Vagina (tissue), 2 donors: ENCODE measurements at places on chromosomes 2 and 18.
A peak's percentile ranks its signal among the peaks of the same experiment; 100 is the strongest.

- no peak for DNase-seq
Measured at GRCh38 chr2:16161768-16162490, 221.6 kb downstream of the MYCN start.

DNA sequence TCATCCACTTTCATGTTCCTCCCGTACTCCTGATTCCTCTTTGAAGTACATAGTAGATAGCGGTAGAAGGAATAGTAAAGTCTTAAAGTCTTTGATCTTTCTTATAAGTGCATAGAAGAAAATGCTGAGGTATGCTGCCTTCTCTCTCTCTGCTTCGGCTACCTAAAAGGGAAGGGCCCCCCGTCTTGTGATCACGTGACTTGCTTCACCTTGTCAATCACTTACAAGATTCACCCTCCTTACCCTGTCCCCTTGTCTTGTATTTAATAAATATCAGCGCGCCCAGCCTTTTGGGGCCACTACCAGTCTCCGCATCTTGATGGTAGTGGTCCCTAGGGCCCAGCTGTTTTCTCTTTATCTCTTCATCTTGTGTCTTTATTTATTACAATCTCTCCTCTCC, 932.2 kb upstream of the FANCL start:
- DNase-seq, result no peak

- DNase-seq, result peak; percentile 58
Measured at GRCh38 chr2:239466755-239467271, 66.0 kb upstream of the HDAC4 start.

GRCh38 chr2:210169516-210170195, 1.6 kb downstream of the KANSL1L start:
- no peak for DNase-seq

GRCh38 chr2:237854295-237854694, 5.1 kb upstream of the RAMP1 start:
- DNase-seq, result no peak

DNA sequence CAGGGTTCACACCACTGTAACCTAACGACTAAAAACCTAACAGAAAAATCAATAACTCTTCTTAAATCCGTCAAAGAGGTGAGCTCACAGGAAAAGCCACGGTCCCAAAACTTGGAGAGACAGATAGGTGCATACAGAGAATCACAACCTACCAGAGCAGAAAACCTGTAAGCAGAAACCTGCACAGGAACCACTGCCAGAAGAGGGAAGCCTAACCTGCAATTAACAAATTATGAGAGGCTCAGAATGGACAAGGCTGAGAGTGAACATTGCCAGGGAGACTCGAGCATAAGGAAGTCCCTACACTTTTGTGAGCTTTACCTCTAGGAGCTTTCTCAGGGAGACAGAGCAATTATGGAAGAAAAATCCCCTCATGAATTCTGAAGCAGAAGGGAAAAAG, 156.2 kb upstream of the NETO1 start:
- no peak for DNase-seq

- DNase-seq, result no peak
Measured at GRCh38 chr2:169361706-169362117, 622 bp downstream of the LRP2 start.

- no peak for DNase-seq
Measured at GRCh38 chr2:36197181-36197971, 158.2 kb upstream of the CRIM1 start.

GRCh38 chr18:58225101-58225500, 181.1 kb downstream of the NEDD4L start:
- no peak for DNase-seq

- DNase-seq, result no peak
Measured at GRCh38 chr18:29711932-29712331, 1330.6 kb downstream of the DSC3 start.

DNA sequence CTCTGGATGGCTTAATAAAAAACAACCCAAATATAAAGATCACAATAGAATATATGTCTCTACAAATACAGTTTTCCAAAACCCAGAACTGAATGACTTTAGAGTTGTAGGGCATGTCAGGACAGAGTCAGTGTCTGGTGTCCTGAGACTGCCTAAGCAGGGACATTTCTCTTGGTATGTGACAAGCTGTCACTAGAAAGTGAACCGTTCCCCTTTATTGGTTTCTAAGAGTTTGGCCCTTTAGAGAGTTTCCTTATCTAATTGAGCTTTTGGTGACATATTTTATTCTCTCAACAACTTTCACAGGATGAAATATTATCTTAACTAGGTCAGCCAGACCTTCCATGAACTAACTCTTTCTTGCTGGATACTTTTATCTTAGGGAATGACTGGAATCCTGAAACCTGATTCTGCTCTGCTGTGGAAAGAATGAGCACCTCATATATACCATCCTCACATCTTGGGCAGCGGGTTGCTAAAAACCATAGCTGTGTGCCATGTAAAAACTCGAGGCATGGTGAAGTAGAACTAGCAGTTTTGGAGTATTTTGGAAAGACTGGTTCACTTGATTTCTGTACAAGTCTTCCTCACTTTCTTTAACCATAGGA, 54.8 kb downstream of the CAVIN2 start:
- DNase-seq, result no peak

DNA sequence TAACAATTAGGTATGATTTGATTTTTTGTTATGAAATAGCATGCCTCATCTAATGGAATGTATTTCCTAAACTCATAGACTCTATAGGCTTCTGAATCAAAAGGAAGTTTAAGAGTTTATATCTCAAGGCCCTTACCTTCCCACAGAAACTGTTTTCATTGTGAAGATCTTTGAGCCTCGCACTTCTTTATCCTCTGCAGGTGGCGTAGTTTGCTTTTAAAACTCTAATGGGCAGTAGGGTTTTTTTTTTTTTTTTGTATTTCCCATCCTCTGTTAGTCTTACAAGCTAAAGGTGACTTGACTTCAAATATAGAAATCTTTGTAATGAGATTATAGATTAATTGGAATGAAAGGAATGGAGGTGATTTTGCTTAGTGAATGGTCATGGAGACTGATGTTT, 28.3 kb downstream of the DYNC2LI1 start:
- DNase-seq, result no peak

- no peak for DNase-seq
Measured at GRCh38 chr18:9022397-9023155, 79.9 kb upstream of the NDUFV2 start.

GRCh38 chr2:32905270-32905669, 41.5 kb upstream of the LTBP1 start:
- no peak for DNase-seq

DNA sequence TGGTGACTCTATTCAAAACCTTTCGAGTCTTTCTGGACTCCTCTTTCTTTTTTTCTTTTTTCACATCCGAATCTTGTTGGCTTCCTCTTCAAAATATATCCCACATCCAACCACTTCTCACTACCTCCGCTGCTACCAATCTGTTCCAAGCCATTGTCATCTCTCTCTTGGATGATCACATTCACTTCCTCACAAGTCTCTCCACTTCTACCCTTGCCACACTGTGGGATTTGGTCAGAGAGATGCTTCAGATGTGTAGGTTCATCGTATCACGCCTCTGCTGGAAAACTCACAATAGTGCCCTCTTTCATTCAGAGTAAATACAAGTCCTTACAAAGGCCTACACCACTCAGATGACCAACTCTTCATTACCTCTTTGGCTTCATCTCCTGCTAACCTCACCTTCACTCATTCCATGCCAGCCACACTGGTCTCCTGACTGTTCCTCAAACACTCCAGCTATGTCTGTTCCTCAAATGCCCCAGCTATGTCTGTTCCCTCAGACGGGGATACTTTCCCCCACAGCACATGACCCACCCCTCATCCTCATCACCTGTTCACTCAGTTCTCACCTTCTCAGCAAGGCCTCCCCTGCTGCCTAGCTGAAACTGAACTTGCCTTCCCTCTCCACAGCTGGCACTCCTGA, 67.2 kb upstream of the PELI1 start:
- no peak for DNase-seq

DNA sequence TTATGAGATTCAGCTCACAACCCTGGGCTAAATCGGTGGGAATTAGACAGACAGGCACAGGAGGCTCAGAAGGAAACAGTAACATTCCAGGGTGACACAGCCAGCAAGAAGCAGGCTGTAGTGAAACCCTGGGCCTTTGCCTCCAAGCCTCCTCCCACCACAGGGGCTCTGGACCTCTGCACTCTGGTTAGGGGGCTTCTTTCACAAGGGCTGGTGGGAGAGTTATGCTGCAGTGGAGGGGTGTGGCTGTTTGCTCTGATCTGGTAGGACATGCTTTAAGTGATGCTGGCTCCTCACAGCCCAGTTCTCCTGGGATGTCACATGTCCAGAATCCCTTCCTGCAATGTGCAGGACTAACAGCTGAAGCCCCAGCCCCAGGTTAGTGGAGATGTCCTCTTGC, 109.9 kb downstream of the TGFA start:
- peak; percentile 70 for DNase-seq

DNA sequence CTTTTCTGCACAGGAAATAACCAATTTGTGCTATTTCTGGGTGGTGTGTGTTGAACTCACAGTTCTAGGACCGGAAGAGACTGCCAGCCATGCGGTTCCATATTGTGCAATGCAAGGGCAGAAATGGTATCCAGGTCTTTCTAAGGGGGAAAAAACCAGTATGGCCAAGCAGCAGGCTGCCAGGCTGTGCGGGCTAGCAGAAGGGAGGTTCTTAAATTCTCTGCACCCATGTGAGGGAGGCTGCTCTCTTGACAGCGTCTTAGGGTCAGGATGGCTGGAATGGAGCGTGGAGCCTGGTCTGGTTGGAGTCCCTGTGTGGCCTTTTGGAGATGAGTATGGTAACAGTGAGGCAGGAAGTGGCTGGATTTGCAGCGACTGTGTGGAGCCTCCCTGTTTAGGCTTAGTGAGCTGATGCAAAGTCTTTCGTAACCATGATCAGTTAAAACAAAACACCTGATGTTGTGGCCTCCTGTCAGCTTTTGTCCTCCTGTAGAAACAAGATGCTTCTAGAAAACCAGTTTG, 52.6 kb downstream of the NCK2 start:
- peak; percentile 88 for DNase-seq

- DNase-seq, result no peak
Measured at GRCh38 chr2:155250800-155251199, 552.3 kb downstream of the KCNJ3 start.

- DNase-seq, result no peak
Measured at GRCh38 chr2:135916207-135916606, 40.0 kb upstream of the MCM6 start.

GRCh38 chr18:78794071-78794430, 185.6 kb upstream of the SALL3 start:
- DNase-seq, result no peak

DNA sequence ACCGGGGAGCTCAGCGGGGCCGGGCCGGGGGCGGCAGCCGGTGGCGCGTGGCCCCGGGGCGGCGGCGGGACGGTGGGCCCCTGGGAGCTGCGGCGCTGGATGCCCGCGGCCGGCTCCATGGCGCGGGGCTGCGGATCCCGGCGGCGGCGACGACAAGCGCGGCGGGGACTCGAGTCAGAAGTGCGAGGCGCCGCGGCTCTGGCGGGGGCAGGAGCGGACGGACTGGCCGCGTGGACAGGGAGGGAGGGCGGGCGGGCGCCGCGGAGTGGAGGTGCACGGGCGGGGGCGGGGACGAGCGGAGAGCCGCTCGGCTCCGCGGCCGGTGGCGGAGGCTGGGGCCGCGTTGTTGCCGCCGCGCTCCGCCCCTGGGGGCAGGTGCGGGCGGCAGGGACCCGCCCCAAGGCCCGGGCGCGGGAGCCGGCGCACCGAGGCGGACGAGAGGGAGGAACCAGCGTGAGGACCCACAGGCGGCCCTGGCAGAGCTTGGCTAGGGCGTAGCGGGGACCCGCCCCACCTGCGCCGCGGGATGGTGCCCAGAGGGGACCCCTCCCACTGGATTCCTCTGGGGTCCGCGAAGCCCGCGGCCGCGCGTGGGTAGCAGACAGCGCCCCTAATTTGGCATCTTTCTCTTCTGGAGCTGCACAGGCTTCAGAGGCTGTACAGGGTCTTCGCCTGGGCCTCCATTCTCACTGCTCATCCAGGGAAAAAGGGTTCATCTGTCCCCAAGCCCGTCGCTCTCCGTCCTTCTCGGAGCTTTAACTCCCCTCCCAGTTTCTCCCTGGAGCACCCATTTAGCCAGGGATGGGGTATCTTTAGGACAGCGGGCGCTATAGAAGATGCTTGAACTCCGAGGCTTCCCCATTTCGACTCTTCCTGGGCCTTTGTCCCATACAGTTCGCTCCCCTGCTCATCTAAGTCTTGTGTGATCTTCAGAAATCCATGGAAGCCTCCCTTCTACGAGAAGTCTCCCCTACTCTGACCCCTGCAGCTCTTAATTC, at the start of gene TMEM163:
TSS of gene TMEM163 (minus strand) at position 184 of the 998 bp plus-strand sequence.
- no peak for DNase-seq

DNA sequence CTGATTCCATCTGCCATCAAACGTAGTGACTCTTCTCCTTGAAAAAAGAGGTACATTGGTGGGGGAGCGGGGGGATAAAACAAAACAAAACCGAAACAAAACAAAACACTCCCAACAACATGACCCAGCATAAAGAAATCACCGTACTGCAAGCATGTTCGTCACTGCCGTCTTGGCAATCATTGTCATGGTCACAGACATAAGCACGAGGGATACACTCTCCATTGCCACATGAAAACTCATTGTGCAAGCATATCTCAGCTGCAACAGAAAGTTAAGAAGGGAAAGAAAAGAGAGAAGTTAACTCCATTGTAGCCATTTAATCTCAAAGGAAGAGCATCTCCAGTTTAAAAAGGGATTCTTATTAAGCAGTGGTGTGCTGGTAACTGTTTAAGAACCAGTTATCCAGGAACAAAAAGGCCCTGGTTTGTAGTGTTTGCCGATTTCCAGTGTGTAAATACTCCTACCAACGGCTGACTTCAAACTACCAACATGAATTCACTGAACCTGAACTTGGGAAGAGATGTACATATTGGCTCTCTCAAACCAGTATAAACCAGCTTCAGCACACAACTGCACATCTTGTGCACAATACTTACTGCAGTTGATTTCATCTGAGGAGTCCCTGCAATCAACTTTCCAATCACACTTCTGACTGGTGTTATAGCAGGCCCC, 68.2 kb downstream of the LRP2 start:
- DNase-seq, result no peak

DNA sequence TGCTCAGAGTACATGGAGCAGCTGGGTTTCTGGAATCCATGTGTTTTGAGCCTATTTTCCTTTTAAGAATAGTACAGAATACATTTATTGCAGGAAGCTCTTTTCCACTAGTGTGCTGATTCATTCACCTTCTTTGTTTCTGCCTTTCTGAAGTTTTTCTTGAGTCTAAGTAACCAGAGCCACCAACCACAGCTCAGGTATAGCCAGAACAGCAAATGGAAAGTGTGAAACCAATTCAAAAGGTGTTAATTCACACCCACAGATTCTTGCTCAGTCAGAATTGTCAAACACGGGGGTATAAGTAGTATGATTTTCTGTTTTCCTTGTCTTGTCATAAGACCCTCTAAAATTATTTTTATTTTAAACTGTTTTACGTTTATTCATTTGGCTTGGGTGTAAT, 75.9 kb upstream of the DYNAP start:
- no peak for DNase-seq

DNA sequence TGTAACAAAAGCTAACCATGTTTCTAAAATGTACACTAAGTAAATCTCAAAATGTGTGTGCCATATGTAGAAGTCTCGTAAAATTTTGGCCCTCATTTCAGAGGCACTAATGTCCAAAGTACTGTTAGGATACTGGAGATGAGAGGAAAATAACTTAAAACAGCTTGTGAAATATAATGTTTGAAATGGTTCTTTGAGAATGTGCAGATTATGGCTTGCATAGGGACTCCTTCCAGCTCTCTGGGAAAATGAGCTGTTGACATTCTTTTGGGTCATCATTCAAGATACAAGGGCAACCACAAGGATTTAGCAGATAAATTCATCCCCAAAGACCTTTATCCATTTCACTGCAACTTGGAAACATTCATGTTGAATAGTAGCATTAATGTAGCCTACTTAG, 38.1 kb upstream of the OTX1 start:
- no peak for DNase-seq
